ENCODE measurements at places on chromosomes 1 and 21.

DNA sequence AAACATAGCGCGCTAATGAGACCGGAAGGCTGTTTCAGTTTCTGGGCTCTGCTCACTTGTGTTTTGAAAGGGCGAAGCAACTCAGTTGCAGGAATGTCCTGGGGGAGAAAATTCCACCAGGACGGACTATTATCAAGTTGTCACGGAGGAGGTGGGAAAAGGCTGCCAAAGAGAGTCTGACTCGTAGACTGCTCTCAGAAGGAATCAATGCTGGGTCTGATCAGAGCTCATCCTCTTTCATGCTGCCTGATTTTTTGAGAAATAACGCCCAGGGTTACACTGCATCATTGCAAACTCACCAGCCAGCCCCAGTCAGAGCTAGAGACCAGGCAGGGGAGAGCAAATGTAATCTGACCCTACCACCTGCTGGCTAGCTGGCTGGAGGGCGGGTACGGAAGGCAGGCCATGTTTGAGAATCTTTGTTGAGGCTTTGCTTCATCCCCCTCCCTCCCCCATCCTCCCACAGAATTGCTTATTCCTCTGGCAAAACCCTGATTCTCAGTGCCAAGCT lies 36.4 kb upstream of the BCL9 start:
- DNase-seq: peak; percentile 41

DNA sequence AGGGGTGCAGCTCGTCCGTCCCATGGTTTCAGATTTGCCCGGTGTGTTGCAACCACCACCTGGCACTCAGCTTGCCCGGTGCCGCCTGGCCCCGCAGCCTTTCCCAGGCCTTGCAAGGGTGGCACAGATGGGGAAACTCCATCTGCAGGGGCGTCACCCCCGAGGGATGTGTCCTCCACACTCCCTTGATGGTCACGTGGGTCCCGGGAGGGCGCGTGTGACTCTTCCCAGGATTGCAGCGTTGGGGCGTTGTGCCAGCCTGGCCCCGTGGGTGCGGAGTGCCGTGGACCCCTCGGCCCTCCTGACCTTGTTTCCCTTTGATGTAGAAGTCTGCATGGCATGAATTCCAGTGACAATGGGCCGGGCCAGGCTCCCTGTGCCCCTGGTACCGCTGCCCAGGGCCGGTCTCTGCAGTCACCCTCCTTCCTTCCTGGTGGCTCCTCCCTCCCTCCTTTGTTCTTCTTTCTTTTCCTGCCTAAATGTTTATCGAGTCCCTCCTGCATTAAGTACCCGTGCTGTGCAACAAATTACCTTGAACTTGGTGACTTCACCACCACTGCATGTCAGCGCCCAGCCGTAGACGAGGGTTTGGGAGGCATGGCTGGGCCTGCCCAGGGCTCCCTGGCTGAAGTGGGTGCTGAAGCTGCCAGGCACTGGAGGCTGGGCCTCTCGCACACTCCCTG lies 22.9 kb downstream of the RRP1 start:
- DNase-seq: peak; percentile 84

GRCh38 chr1:36092166-36092797 lies 3.6 kb downstream of the ADPRS start:
- no peak for DNase-seq

DNA sequence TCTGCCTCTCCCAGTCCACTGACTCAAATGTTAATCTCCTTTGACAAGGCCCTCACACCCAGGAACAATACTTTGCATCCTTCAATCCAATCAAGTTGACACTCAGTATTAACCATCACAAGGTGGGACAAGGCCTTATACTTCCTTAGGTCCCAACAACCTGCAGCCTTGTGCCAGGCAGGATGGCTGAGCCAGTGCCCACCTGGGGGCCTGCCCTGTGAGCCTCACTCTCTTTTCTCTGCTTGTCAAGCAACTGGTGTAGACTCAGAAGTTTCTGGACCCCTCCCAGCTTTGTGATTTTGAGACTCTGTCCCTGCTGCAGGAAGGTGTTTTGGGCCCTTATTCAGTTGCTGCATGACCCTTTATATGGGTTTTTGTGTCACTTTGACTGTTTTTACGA lies 310.0 kb upstream of the C1orf174 start:
- DNase-seq: no peak

- no peak for DNase-seq
Observed at GRCh38 chr1:178916448-178917174, 45.7 kb upstream of the ANGPTL1 start.

GRCh38 chr1:110259770-110260169 lies 49.7 kb downstream of the KCNC4 start:
- DNase-seq: no peak

DNA sequence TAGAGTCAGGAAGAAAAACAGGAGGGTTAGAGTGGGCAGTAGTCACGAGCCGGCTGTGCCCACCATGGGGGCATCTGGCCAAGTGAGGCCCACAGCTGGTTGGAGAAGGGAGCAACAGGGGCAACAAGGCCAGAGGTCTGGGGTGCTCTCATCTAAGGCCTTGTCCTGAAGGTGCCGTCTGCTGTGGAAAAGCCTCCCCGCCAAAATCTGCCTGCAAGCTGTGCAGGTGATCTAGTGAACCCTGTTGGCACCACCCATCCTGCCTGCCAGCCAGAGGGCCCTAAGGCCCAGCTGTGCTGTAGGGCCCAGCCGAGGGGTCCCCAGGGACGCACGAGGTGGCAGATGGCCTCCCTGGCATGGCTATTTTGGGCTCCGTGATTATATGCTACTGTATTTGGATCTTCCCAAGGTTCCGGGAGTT lies 51.3 kb downstream of the LGR6 start:
- no peak for DNase-seq

GRCh38 chr1:58781541-58782177 lies 2.2 kb downstream of the JUN start:
- DNase-seq: peak; percentile 39

DNA sequence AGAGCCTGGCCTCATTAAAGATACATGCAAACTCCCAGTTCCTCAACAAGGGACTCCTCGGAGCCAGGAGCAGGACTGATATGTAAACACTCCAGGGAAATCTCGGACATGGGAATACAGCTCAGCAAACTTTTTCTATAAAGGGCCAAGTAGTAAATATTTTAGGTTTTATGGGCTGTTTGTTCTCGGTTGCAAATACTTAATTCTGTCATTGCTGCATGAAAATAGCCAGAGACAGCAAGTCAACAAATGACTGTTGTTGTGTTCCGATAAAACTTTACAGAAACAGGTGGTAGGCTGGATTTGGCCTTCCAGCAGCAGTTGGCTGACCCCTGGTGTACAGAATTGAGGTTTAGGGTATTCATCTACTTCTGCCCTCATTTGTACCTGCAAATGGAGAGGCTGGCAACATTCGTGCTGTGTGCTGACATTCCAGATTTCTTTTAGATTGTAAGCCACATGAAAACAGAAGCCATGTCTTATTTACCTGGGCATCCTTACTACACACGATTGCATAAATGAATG lies 360.3 kb downstream of the NTNG1 start:
- DNase-seq: no peak

DNA sequence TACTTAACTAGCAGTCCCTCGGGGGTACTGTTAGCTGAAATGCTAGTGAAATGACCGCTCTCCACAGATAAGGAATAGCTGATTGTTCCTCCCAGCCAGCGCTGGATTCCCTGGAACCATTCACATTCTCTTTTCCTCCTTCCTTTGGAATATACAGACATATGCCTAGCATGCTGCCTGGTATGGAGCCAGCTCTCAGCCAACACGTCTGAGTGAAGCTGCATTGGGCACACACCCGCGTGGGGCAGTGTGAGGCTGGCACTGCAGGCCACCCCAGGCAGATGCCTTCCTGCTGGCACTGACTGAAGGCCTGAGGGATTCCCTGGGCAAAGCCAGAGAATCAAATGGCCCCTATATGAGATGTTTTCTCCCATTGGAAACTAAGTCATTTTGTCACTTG lies 66.7 kb downstream of the TLR5 start:
- DNase-seq: no peak

DNA sequence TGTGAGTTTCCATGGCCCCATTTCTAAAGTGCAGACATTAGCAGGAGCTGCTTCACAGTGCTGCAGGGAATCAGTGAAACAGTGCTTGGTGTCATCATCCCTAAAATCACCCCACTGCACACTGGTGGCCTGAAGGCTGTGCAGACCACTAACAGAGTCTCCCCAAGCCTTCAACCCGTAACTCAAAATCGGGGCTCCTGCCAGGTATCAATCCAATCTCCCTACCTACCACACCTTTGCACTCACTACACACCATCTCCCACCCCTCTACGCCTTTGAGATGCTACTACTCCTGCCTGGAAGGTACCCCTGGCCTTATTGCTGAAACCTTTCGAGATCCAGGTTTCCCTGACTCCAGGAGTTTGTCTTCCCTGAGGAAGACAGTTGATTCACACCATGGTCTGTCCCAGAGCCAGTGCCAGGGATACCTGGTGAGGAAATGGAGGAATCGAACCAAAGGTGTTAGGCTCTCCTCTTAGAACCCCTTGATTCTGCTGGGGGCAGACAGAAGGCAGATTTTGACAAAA lies 25.5 kb downstream of the SLC2A1 start:
- no peak for DNase-seq

DNA sequence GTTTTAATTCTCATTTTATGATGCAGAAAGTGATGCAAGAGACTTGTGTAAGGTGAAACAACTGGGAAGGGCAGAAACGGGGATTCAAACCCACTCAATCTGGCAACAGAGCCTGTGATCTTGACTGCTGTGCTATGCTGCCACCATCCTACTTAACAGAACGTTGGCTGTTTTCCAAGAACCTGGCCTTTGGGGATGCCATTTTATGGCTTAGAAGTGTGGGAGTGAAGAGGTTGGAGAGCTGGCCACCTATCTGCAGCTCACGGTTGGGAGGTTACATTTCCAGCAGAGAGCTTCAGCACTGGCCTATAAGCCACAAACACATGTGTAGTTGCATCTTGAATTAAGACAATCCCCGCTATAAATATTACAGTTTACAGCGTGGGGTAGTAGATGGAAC lies 235.3 kb downstream of the PRDM2 start:
- DNase-seq: no peak

DNA sequence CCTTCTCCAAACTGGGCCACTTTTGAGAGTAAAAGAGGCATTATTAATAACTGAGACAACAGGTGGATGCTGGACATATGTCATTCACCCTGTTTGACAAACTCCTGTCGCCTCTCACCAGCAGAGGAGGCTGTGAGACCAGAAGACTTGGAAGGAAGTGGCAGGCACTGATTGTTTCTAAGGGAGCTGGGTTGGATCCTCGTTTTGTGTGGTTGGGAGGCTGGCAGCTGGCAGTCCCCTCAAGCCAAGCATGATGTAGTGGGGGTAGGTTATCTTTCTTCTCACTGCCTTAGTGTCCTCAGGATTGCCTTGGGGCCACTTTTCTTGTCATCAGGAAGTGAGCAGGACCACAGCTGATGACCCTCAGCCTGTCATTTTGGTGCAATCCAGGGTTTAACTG lies 86.5 kb upstream of the KCNJ15 start:
- DNase-seq: no peak

DNA sequence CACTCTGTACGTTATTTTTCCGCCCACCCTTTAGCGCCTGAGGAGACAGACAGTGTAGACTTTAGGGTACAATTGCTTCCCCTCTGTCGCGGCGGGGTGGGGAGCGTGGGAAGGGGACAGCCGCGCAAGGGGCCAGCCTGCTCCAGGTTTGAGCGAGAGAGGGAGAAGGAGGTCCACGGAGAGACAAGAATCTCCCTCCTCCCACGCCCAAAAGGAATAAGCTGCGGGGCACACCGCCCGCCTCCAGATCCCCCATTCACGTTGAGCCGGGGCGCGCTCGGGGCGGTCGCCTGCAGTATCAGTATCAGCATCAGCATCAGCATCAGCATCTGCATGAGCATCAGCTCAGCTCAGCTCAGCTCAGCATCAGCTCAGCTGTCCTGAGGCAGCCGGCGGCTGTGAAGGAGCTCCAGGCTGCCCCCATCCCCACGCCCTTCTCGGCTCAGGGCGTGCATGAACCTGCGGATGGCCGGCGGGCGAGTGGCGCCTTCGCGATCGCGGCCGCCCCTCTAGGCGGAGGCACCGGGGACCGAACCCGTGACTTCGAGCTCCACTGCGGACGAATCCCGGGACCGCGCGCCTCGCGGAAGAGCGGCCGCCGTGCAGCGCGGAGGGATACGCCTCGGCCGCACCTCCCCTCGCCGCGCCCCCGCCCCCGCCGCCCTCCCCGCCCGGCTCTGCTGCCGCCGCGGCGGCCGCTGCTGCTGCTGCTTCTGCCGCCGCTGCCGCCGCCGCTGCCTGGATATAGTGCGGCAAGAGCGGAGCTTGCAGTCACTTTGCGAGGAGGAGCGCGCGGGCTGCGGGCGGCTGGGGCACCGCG lies at the start of gene NCAM2:
Gene NCAM2, plus strand, starts transcription at position 774 of the 820 bp plus-strand sequence.
- DNase-seq: peak; percentile 61

DNA sequence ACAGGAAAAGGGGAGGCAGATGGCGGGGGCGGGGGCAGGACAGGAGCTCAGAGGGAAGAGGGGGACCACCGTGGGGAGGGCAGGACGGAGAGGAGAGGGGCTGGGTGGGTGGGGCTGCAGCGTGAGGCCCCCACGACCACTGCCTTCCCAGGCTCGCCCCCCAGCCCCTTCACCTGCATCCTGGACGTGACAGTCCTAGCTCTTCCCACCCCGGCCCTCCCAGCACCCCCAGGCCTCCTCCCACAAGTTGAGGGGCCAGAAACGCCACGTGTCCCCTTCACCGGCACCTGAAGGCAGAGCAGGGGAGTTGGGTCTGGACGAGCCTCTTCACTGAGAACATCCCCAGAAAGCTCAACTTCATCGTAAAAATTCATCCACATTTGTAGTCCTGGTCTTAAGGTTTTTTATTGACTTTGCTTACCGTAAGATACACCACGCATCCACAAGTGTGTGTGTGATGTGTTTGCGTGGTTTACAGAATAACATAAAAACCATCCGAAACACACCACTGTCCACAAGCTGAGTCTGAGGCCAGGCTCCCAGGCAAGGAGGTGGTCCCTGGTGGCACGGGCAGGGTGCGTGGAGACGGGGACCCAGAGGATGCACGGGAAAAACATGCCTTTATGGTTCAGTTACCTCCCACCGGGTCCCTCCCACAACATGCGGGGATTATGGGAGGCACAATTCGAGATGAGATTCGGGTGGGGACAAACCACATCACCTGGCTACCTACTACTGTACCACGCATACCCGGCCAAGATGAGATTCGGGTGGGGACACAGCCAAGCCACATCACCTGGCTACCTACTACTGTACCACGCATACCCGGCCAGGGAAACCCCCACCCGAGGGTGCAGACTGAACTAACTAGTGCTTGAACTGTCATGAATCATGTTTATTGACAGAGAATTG lies 13.9 kb upstream of the COL18A1 start:
- DNase-seq: no peak

DNA sequence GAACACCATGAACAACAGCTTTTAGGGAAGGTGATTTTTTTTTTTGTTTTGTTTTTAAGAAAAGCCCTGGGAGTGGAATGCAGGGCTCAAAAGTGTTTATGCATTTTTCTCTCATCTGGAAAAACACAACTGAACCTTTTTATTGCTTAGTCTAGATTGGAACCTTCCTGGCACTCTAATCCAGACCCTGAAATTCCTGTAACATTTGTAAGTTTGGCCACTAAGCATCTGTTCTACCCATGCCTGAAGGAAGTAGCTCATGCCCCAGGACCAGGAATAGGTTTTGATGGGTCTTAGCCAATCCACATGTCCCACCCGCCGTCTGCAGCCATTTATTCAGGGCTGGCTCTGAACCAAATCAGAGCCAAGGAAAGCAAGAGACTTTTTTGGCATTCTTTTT lies 39.7 kb upstream of the SLC2A1 start:
- DNase-seq: no peak

All from NCI-H2107 (cell line).